ENCODE measurements at places on chromosomes 3 and 15.
A peak's percentile ranks its signal among the peaks of the same experiment; 100 is the strongest.

GRCh38 chr15:65309882-65310418, 5.5 kb downstream of the RNU5B-1 start:
- no peak for DNase-seq

GRCh38 chr3:150150633-150151032, 179.9 kb upstream of the PFN2 start:
- DNase-seq: no peak

GRCh38 chr15:59419170-59419569, 18.8 kb upstream of the FAM81A start:
- DNase-seq: no peak

DNA sequence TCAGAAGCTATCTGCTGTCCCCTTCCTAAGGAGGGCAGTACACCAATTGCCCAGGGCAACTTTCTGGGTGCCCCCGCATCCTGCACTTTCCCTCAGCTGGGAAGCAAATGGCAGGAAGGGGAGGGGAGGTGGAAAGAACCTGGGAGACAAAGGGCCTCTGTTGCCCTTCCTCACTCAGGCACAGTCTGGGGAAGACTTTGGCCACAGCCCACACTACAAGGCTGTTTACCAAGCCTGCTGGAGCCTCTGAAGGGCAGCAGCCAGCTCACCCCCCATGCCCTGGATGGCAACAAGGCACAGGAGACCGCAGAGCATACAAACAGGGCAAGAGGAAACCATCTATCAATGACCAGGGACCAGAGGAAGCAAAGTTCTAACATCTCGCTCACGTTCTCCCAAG, 42.4 kb downstream of the ARRDC4 start:
- DNase-seq: no peak

DNA sequence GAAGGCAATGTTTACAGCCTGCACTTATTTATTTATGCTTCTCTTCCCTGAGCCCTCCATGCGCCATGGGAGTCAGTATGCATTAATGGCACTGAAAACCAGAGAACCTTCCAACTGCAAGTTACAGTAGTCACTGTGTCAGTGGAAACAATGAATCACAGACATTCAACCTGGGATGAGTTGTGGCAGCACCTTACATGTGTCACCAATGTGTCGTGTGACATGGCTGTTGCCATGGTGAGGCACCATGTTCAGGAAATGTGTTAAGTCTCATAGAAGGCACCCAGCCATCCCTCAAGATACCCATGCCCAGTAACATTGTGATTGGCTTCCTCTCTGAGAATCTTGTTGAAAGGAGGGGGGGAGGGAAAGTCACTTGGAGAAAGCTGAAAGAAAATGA, 105.0 kb downstream of the FOXP1 start:
- DNase-seq: peak; percentile 71

- DNase-seq: no peak
Observed at GRCh38 chr3:197539651-197540051, 16.1 kb downstream of the BDH1 start.

- peak; percentile 83 for DNase-seq
Observed at GRCh38 chr3:51686512-51687215, 15.6 kb downstream of the TEX264 start.

Measured in stimulated activated CD4-positive, alpha-beta T cell treated with anti-CD3 and anti-CD28 coated beads, Interleukin-2, amount 100 ng/mL, for 24 hours (primary cell).